ENCODE measurements at places on chromosomes 7 and 10.

DNA sequence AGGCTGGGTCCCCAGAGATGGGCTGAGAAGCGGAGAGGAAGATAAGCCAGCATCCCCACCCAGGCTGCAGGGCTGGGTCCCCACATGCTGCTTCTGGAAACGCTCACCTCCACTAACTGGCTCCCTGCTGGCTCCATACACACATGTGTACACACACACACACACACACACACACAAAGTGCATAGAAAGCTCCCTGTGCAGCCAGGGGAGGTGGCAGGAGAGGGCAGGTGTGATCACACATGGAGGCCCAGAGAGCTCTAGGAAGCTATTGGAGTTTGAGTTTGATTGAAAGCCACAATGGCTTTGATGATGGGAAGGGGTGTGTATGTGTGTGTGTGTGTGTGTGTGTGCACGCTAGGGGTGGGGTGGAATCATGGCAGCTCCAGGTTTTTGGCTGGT lies 29.3 kb downstream of the CXCL12 start:
- no peak for DNase-seq

GRCh38 chr10:62638062-62638477 lies 166.4 kb upstream of the ADO start:
- no peak for DNase-seq

- no peak for DNase-seq
Measured at GRCh38 chr7:42348071-42348470, 111.1 kb upstream of the GLI3 start.

GRCh38 chr10:67541411-67541810 lies 154.6 kb downstream of the CTNNA3 start:
- no peak for DNase-seq

DNA sequence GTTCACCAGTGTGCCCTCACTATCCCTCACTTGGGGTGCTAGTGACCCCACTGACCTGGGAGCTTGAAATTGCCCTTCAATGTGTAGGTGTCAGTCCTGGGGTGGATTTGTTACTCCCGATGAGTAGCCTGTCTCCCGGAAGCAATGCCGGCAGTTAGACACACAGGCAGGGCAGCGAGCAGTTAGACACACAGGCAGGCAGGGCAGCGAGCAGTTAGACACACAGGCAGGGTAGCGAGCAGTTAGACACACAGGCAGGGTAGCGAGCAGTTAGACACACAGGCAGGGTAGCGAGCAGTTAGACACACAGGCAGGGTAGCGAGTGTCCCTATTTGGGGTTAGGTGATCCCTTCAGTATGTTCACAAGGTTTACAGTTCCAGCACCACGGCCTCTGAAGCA lies 44.0 kb downstream of the VWA2 start:
- DNase-seq = no peak

DNA sequence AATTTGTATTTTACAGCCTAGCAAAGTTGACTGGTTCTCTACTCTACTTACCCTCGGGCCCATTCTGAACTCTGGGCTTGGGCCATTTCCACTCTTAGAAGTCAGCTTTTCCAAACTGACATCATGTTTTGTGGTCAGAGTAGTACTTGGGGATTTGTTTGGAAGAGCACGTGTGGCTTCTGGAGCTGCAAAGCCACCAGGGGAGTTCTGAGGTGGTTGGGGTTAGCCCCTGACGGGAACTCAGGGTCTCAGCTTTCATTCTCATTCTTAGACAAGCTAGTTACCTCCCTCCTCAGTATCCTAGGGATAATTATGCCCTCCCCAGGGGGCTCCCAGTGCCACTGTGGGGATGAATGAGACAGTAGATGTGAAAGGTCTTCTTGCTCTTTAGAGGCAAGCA lies 647.7 kb upstream of the GALNT17 start:
- no peak for DNase-seq

DNA sequence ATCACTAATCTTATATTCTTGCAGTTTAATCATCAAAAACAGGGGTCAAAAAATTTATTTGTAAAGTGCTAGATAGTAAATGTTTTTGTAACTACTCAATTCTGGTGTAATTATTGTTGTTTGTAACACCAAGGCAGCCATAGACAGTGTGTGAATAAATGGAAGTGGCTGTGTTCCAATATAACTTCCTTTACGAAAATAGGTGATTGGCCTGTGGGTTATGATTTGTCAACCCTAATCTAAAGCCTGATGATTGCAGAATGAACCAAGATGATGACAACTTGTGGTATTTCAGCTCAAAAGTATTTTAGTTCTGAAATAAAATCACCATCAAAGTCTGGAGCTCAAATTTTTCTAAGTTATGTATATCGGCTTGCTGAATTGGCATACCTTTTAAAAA lies 34.4 kb upstream of the ETV1 start:
- DNase-seq = no peak

GRCh38 chr10:117925369-117925768 lies 121.4 kb downstream of the RAB11FIP2 start:
- no peak for DNase-seq

Measured in neural crest cell (in vitro differentiated cells).